ENCODE measurements at places on chromosomes 11 and 22.

DNA sequence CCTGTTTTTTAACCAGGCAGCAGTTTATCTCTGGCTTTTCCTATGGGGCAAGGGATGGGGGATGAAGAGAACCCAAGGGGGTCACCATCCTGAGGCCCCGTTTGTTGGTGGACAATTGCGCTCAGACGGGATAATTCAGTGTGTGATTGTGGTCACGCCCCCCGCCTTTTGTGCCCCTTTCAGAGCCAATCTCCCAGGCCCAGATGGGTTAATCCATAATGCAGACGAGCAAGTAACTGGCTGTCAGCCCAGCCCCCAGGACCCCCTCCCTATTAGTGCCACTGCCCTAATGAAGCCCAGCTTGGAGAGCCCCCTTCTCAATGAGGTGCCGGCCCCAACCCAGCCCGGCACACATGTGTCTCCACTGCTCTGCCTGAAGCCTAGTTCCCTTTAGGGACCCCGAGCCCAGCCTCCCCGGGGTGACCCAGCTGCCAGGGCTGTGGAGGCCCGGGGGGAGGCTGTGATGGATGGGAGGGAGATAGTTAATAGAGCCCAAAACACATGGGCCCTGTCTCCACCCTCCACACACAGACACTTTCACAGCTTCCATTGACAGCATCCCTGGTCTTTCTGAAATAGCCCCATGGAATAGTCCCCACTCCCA, 19.1 kb upstream of the ROBO3 start:
- no peak for DNase-seq

- DNase-seq, result no peak
Observed at GRCh38 chr11:75853971-75854370, 39.0 kb downstream of the UVRAG start.

GRCh38 chr11:9839550-9839949, 175.7 kb downstream of the SWAP70 start:
- DNase-seq, result no peak

DNA sequence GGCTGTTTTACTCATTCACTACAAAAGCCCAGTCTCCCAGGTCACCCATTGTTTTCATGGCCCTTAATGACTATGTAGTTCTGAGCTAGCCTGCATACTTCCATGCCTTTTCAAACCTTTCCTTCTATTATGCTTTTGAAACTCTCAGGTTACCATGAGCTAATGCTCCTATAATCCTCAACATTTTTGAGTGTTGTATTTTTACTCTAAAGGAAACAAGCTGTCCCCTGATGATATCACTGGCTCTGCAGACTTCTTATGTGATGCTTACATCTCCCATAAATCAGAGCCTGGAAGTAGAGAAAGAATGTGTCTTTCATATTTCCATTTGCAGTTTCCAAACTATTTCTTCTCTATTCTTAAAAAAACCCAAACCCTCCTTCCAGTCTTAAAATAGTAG, 159.0 kb upstream of the RAG2 start:
- DNase-seq, result no peak

- DNase-seq, result peak; percentile 84
Observed at GRCh38 chr11:125514336-125515101, 18.5 kb upstream of the FEZ1 start.

DNA sequence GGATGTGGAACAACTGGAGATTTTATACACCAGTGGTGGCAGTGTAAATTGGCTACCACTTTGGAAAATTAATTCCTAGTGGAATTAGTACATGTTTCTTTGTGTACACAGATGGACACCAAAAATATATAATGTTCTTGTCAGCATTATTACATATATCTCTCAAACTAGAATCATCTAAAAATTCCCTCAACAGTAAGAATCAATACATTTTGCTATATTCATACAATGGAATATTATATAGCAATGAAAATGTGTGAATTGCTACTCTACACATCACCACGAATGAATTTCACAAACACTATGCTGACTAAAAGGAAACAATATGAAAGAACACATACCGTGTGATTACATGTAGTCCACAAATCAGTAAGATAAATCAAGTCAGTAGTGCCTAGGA, 33.9 kb downstream of the CCDC90B start:
- DNase-seq, result no peak

Measured in immature natural killer cell (primary cell).